ENCODE measurements at places on chromosomes 1 and 21. TPM values are rescaled to one million over a fixed set of nuclear protein-coding genes. Genes with fewer than 3 reads are reported as not detected.
A peak's percentile ranks its signal among the peaks of the same experiment; 100 is the strongest.

DNA sequence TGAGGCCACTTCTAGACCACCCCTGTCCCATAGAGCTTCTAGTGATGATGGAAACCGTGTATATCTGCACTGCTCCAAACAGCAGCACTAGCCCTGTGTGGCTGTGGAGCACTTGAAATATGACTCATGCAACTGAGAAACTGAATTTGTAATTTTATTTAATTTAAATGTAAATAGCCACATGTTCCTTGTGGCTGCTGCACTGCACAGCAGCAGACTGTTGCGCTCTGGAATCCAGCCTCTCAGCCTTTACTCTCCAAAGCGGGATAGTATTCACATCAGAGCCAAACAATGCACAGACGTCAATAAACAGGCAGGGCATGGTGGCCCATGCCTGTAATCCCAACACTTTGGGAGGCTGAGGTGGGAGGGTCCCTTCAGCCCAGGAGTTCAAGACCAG, 12.0 kb downstream of the CAPN2 start:
- peak overlapping the region; percentile 51 for H3K27ac ChIP-seq
- H3K36me3 ChIP-seq, result peaks cover 84% of the 10 kb centered on the region
- H3K27me3 ChIP-seq, result no peaks in the 10 kb centered on the region
- no peak overlapping the region for H3K4me3 ChIP-seq
- no peak for DNase-seq

Gene BMP8B
- total RNA-seq, result 0.08 TPM

Gene INSRR
- 0.21 TPM for total RNA-seq

DNA sequence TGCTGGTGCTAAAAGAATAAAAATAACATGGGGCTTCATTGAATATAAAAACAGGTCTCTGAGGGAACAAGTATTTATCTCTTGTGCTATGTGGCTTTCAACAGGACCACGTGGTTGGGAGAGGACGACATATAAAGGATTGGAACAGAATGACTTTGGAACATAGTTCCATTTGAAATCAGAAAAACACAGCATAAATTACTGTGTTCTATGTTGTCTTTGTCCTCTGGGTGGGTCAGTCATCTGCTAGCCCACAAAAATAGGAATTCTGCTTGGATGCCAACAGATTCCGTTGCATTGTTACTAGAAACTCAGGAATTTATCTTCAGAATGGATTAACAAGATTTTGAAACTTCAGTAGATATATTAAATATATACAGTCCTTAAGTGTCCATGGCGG, 5.9 kb downstream of the CEP85 start:
- H3K27ac ChIP-seq, result no peak overlapping the region
- H3K27me3 ChIP-seq, result no peaks in the 10 kb centered on the region
- H3K36me3 ChIP-seq, result peaks cover 54% of the 10 kb centered on the region
- H3K4me3 ChIP-seq, result no peak overlapping the region

GRCh38 chr1:204435381-204435831, 23.8 kb upstream of the PPP1R15B start:
- H3K4me1 ChIP-seq, result no peaks in the 10 kb centered on the region
- peaks cover 26% of the 10 kb centered on the region for H3K36me3 ChIP-seq
- H3K27me3 ChIP-seq, result no peaks in the 10 kb centered on the region
- no peak overlapping the region for H3K27ac ChIP-seq
- DNase-seq, result no peak
- H3K4me3 ChIP-seq, result no peak overlapping the region

DNA sequence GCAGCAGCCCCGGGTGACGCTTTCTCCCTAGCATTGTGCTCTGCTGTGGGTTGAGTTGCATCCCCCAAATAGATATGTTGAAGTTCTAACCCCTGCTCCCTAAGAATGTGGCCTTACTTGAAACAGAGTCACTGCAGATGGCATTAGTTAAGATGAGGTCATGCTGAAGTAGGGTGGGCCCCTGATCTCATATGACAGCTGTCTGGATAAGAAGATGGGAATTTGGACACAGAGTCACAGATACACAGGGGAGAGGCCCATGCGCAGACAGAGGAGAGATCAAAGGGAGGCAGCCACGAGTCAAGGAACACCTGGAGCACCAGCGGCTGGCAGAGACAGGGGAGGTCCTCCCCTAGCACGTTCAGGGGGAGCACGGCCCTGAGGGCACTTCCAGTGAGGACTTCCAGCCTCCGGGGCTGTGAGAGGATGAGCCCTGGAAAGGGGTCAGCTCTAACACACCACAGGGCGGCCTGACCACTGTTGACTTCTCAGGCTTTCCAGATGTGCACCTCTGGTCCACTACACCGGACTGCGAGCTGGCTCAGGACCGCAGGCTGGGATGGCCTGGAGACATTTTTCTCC, 46.4 kb downstream of the ABCG1 start:
- no peak for DNase-seq
- no peaks in the 10 kb centered on the region for H3K36me3 ChIP-seq
- peaks cover 30% of the 10 kb centered on the region for H3K4me1 ChIP-seq
- no peak overlapping the region for H3K27ac ChIP-seq
- H3K27me3 ChIP-seq, result no peaks in the 10 kb centered on the region

DNA sequence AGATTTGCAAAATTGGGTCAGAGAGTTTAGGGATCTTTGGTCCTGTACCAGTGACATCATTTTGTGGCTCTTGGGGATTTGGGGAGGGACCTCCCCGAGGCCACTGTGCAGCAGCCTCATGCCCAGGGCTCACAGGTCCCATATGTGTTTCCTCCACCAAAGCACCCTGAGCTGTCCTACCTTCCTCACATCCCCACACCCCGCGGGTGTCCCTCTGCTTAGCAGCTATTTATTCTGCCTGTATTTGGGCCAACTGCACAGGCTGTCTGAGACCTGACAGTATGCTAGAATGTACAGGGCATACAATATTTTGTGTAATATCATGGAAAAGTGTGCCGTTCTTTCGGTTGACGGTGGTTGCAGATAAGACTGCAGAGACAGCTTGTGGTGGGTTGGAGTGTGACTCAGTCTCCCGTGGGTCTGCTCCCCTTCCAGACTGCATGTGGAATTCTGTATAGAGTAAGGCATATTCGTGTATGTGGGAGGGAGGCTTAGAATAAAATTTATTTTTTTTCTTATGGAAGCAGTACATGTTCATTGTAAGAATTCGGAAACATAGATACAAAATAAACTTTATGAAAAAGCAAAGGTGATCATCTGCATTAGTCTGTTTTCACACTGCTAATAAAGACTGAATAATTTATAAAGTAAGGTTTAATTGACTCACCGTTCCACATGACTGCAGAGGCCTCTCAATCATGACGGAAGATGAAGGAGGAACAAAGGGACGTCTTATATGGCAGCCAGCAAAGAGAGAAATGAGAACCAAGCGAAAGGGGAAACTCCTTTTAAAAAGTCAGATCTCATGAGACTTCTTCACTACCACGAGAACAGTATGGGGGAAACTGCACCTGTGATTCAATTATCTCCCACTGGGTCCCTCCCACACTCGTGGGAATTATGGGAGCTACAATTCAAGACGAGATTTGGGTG, 84.4 kb downstream of the ADARB1 start:
- H3K27me3 ChIP-seq, result no peaks in the 10 kb centered on the region
- no peak overlapping the region for H3K27ac ChIP-seq
- H3K4me3 ChIP-seq, result no peak overlapping the region
- DNase-seq, result peak; percentile 13
- peaks cover 16% of the 10 kb centered on the region for H3K4me1 ChIP-seq

DNA sequence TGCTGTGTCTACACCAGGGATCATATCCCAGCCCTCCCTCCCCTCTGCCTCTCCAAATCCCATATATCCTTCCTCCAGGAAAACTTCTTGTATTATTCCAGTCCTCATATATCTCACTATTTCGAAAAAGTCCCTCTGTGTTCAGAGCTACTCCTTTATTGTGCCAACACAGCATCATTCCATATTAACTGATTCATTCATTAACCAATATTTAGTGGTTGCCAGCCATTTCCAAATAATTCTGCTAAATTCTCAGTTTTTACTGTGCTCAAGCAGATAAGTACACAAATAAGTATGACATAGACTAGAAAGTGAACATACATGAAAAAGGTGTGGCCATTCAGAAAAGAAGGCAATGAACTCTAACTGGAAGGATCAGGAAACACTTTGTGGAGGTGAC, 241.6 kb upstream of the DUSP10 start:
- H3K4me1 ChIP-seq, result no peaks in the 10 kb centered on the region
- no peak overlapping the region for H3K4me3 ChIP-seq
- no peak for DNase-seq
- no peaks in the 10 kb centered on the region for H3K36me3 ChIP-seq

Gene SYT11
- 12.2 TPM for total RNA-seq

DNA sequence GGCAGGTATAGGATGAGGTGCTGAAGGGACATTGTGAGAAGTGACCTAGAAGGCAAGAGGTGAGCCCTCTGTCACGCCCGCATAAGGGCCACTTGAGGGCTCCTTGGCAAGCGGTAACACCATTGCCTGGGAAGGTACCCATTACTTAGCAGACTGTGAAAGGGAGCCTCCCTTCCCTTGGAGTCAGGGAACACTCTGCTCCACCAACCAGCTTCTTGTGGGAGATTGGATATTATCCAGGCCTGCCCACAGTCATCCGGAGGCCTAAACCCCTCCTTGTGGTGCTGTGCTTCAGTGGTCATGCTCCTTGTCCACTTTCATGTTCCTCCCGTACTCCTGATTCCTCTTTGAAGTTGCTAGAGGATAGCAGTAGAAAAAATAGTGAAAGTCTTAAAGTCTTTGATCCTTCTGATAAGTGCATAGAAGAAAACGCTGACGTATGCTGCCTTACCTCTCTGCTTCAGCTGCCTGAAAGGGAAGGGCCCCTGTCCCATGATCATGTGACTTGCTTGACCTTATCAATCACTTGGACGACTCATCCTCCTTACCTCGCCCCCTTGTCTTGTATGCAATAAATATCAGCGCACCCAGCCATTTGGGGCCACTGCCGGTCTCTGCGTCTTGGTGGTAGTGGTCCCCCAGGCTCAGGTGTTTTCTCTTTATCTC, 16.0 kb downstream of the RBBP4 start:
- no peak overlapping the region for H3K27ac ChIP-seq
- peaks cover 3% of the 10 kb centered on the region for H3K4me1 ChIP-seq
- H3K4me3 ChIP-seq, result no peak overlapping the region
- DNase-seq, result no peak
- no peaks in the 10 kb centered on the region for H3K27me3 ChIP-seq
- peaks cover 50% of the 10 kb centered on the region for H3K36me3 ChIP-seq

Gene RAB3B
- 0.08 TPM for total RNA-seq

All from activated CD8-positive, alpha-beta T cell treated with anti-CD3 and anti-CD28 coated beads, Interleukin-2, amount 10 ng/mL, durations not matched to agents 7 days and 5 days (primary cell).